Activated CD8-positive, alpha-beta memory T cell treated with anti-CD3 and anti-CD28 coated beads, Interleukin-2, amount 10 ng/mL, durations not matched to agents 7 days and 5 days (primary cell): ENCODE measurements at places on chromosomes 2 and 18. TPM values are rescaled to one million over a fixed set of nuclear protein-coding genes. Genes with fewer than 3 reads are reported as not detected.

DNA sequence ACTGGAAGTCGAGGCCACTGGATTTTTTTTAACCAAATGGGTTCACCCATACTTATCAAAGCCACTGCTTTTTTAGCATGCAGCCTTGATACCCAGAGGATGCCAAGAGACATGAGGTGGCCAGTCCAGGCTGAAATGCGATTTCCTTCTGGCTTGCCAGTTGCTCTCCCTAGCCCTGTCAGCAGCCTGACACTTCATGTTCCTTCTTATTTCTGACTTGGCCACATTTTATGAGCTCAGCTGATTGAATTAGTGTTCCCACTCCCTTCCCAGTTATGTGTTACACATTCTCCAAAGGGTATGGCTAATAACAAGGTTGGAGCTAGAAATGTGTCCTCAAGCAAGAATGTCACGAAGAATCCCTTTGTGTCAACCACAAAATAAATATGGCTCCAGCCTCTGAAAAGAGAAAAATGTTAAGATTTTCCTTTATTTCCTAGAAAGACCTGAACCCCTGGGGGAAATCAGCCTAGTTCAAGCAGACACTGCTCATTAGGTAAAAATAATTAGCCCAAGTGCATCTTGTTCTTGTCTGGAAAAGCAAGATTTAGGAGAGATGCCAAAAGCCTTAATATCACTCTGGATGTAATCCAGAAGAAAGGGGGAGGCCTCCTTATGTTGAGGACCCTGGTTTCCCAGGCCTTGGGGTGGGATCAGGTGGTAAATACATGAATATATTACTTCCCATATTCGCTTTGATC lies 121.7 kb upstream of the TACR1 start:
- H3K4me1 ChIP-seq = no peaks in the 10 kb centered on the region
- no peaks in the 10 kb centered on the region for H3K27me3 ChIP-seq
- DNase-seq = no peak
- no peaks in the 10 kb centered on the region for H3K36me3 ChIP-seq
- no peak overlapping the region for H3K27ac ChIP-seq

GRCh38 chr18:9755615-9756014 lies 47.5 kb downstream of the RAB31 start:
- H3K36me3 ChIP-seq = no peaks in the 10 kb centered on the region
- DNase-seq = no peak
- H3K27me3 ChIP-seq = peaks cover 9% of the 10 kb centered on the region
- H3K4me3 ChIP-seq = no peak overlapping the region
- H3K4me1 ChIP-seq = no peaks in the 10 kb centered on the region

DNA sequence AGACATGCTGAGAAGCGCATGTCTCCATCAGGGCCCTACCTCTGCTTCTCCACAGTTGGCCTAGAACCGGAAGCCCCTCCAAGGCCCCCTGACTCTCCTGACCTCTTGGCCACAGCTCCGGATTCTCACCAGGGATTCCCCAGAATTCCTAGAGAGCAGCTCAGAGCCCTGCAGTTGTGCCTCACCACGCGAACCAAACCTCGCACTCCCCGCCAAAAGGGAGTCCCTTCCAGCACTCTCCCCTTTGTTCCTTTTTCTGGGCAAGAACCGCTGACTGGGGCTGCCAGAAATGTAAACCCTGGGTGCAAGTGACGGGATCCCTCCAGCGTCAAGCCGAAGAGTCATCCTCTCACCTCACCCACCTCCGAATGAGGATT lies 36.7 kb downstream of the AFF3 start:
- no peaks in the 10 kb centered on the region for H3K36me3 ChIP-seq
- H3K4me3 ChIP-seq = no peak overlapping the region
- peaks cover 1% of the 10 kb centered on the region for H3K4me1 ChIP-seq
- H3K27ac ChIP-seq = no peak overlapping the region
- no peak for DNase-seq

CCBE1 gene
- total RNA-seq = 0.12 TPM
